ENCODE measurements at places on chromosomes 4 and X.

DNA sequence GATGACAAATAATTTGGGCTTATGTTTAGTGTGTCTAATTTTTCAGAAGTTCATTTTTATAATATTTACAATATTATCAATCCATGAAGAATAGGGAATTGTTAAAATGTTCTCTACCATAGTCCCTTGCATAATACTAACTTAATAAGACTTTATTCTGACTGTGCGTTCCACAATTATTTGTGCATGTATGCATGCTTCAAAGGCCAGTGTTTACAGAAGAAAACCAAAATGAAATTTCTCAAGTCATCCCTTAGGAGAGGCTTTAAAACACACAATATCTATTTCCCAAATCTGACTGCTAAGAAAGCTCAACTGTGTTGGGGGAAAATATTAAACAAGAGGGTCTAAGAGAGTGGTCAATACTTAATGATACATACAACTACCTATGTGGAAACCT is 226.3 kb upstream of the ANKRD50 start:
- no peak for DNase-seq

GRCh38 chr4:47145630-47146029 is 114.3 kb downstream of the GABRB1 start:
- peak; percentile 75 for DNase-seq

GRCh38 chr4:153529646-153530045 is 63.5 kb downstream of the TMEM131L start:
- no peak for DNase-seq

GRCh38 chr4:69731241-69731640 is 29.2 kb downstream of the SULT1B1 start:
- DNase-seq: peak; percentile 25

- no peak for DNase-seq
Observed at GRCh38 chrX:129836827-129837226, 6.9 kb downstream of the ZDHHC9 start.

DNA sequence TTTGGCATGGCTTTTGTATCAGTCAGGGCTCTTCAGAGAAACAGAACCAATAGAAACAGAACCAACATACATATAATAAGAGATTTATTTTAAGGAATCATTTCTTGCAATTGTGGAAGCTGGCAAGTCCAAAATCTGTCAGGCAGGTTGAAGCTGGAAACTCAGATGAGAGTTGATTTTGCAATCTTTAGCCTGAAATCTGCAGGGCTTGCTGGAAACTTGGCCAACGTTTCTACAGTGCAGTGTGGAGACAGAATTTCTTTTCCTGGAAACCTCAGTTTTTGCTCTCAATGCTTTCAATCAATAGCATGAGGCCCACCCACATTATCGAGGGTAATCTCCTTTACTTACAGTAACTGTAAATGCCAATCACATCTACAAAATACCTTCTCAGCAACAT is 45.4 kb downstream of the COMMD8 start:
- DNase-seq: no peak

GRCh38 chr4:7328913-7329638 is 105.7 kb downstream of the PSAPL1 start:
- DNase-seq: peak; percentile 77

- no peak for DNase-seq
Observed at GRCh38 chrX:111641969-111642368, 39.0 kb upstream of the ALG13 start.

GRCh38 chr4:45971108-45971507 is 152.7 kb downstream of the GABRG1 start:
- no peak for DNase-seq

GRCh38 chrX:129600981-129601424 is 53.8 kb downstream of the APLN start:
- peak; percentile 18 for DNase-seq

DNA sequence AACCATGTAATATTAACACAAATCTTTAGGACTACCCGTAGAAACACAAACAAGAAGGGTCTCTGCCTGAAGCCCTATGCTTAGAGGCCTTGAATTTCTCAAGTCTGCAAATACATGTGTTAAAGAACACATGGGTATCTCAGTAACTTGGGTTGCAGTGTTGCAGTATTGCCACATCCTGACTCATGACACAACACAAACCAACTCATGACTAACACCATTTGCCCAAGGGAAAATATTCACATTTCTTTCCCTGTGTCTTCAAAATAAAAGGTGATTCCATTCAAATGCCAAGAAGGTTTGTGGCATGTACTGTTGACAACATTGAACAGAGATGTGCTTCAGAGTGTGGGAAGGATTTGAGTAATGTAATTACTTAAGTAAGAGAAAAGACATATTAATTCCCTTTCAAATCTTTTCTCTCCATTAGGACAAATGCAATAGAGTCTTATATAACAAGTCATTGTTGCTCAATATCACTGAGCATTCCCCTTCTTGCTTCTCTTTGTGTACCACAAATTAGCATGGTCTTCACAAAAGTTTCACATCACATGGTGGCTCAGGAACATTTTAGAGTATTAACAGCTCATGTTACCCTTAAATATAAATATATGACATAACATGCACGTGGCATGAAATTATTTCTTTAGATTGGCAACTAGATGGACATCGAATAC is 487.1 kb downstream of the STPG2 start:
- peak; percentile 79 for DNase-seq

- DNase-seq: no peak
Observed at GRCh38 chrX:14125462-14125861, 95.8 kb upstream of the GEMIN8 start.

- DNase-seq: no peak
Observed at GRCh38 chr4:53197772-53198142, 168.1 kb downstream of the SCFD2 start.

GRCh38 chr4:21769404-21770147 is 179.0 kb downstream of the KCNIP4 start:
- peak; percentile 55 for DNase-seq

GRCh38 chrX:38332505-38332904 is 5.2 kb upstream of the RPGR start:
- no peak for DNase-seq

DNA sequence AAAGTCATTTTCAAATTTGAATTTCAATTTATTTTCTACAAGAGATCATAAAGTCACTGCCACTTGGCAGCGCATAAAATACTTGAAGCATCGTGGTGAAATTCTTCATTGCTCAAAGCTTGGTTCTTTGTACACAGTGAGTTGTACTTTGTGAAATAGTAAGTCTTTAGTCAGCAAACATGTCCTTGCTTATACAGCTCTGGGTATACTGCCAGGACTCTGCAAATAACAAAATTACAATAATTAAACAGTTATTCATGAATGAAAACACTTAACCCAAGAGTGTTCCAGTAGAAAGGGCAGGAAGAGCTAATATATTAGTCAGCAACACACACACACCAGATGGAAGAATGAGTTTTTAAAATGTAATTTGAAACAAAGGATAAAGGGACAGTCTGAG is 1300.9 kb upstream of the DIAPH2 start:
- peak; percentile 0 for DNase-seq

DNA sequence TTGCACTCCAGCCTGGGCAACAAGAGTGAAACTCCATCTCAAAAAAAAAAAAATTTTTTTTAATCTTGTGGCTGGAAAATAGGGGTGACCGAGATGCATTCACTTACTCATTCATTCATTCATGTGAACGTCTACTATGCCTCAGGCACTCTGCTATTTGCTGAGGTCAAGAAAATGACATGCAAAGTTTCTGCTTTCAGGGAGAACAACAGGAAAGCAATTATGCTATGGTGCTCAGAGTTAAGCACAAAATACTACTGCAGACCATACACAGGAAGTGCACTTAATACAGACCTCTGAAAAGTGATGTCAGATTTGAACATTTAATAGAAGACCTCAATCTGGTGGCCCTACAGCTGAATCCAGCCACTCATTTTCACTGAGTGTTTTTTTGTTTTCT is 59.6 kb upstream of the DUSP21 start:
- DNase-seq: no peak

DNA sequence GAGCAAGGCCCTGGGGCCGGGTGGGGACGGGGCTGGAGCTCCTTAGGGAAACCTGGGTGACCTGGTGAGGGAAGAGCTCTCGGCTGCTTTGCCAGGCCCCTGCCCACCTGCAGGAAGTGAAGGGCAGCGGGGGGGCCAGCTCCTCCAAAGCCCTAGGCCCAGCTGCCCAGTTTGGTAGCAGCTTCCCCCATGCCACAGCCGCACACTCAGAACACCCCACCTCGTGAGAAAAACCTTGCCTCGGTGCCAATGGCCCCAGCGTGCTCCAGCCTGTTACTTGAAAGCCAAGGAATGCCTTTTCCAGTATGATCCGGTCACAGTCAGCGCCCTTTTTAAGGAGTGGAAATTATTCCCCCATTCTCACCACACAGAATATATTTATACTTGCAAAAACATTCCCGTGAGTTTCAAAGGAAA is 38.3 kb downstream of the ACOX3 start:
- DNase-seq: no peak

- DNase-seq: no peak
Observed at GRCh38 chr4:127967141-127967775, 2.1 kb downstream of the ABHD18 start.

- no peak for DNase-seq
Observed at GRCh38 chr4:74475091-74475800, 30.3 kb downstream of the AREG start.

- no peak for DNase-seq
Observed at GRCh38 chr4:155608225-155608885, 58.3 kb upstream of the GUCY1A1 start.

DNA sequence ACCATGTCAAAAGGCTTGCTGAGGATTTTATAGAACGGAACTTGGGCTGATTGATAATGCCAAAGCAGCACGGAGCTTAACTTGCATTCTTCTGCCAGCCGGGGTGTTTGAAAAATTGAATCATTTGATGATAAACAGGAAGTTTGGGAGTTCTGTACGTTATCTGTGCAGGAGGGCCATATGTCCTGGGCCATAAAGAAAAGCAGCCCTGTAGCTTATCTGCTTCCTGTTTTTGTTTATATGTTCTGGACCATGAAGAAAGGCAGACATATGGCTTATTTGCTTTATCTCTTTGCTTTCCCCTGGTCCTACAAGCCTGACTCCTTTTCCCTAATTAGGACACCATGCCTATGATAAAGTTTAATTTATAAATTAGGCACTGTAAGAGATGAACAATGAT is 62.4 kb downstream of the HOPX start:
- DNase-seq: no peak

DNA sequence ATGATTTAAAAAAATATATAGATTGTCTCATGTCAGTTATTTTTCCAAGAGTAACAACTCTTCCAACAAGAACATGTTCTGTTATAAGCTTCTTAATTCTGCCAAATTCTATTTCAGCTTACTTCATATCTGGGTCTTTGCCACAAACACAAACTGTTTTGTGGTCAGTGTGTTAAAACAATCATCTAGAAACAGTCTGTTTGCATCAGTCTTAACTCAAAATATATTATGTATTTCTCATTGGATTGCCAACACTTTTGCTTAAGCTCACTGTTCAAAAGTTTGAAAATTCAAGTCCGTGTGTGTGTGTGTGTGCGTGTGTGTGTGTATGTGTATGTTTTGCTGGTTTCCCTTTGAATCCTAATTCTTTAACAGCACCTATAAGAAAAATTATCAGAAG is 752.3 kb upstream of the NDST4 start:
- peak; percentile 8 for DNase-seq

GRCh38 chrX:7068939-7069367 is 78.6 kb upstream of the STS start:
- DNase-seq: no peak

- peak; percentile 45 for DNase-seq
Observed at GRCh38 chrX:131614241-131614640, 70.4 kb downstream of the OR13H1 start.

DNA sequence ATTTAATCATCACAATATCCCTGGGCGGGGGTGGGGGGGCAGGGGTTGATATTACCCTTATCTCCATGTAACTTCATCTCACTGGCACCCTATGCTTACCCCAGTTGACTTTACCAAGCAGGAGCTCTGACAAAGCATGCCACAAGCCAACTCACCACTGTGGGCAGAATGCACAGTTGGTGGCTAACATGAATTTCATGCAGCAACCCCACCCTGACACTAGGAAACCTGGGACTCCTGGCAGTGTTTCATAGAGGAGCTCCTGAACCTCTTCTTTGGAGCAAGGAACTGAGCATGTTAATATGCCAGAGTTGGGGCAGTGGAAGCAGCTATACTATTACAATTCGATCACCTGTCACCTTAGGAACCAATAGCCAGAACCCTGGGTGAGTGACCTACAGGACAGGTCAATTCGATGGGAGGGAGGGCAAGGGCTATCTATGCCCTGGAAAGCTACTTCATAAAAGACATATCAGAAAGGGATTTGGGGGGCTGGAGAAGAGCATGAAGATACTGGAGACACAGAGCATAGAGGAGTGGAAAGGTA is 97.2 kb upstream of the ACSL4 start:
- DNase-seq: no peak

GRCh38 chr4:162959046-162959445 is 207.6 kb downstream of the NAF1 start:
- DNase-seq: no peak

- DNase-seq: peak; percentile 30
Observed at GRCh38 chr4:130478406-130478805, 1382.5 kb downstream of the C4orf33 start.

DNA sequence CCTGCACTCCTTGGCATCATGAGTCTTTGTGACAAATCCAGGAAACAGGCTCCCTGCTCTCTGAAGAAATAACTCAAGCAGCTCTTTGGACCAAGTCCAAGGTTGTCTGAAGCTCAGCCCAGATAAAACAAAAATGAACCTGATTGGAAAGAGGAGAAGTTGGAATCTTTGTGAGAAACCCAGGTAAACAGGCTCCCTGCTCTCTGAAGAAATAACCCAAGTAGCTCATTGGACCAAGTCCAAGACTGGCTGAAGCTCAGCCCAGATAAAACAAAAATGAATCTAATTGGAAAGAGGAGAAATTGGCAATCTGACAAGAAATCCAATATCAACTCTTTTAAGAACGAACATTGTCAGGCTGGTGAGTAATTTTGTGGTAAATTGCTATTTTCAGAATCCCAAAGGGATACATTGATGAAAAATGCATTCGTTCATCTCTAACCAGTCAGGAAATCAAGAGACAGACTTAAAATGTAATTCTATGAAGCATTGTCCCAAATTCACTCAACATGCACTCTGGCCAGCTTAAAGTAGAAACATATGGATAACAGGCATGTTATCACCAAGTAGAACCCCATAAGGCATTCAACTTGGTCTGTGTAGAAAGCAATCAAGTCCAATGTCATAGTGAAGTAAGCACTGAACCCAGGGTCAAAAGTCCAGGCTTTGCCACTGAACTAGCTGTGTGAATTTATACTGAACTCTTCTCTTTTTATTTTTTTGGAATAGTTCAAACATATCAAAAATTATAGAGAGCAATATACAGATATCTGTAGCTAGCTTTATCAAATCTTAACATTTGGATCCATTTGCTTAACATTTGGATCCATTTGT is 16.8 kb upstream of the NFXL1 start:
- peak; percentile 70 for DNase-seq

DNA sequence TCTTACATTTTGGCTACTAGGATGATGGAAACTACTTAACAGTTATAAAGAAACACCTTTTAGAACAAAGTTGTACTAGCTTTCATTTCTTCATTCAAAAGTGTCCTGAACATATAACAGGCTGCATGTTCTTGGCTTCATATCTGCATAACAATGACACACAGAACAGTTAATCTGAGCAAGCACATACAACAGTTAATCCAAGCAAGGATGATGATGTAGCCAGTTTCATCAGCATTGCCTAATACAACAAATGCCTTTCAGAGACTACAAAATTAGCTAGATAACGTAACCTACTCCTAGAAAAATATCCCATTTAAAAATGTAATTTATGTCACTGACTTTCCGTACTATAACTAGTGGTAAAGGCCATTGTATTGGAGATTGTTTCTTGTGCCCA is 182.1 kb downstream of the SCFD2 start:
- DNase-seq: no peak

GRCh38 chr4:24557026-24558025 is 27.0 kb downstream of the DHX15 start:
- no peak for DNase-seq

- peak; percentile 99 for DNase-seq
Observed at GRCh38 chr4:168634276-168634802, 137.5 kb downstream of the PALLD start.
